ENCODE measurements at places on chromosomes 2 and 18.

DNA sequence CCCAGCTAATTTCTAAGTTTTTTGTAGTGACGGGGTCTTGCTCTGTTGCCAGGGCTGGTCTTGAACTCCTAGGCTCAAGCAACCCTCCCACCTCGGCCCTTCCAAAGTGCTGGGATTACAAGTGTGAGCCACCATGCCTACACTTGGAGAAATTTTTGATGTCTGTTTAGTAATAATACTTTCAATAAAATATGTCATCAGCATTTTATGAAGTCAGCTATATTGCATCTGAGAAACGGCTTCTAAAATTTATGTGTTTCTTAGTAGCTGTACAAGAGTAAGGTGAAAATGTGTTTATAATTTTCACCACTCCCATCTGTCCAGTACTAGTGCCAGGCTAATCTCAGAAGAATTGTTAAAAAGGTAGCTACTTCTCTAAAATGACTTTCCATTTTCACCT, 46.8 kb downstream of the GULP1 start:
- DNase-seq, result no peak

- DNase-seq, result peak; percentile 39
These were observed 112.6 kb downstream of the ZBTB7C start for GRCh38 chr18:48296581-48296980.

- peak; percentile 54 for DNase-seq
These were observed 1.6 kb downstream of the TSHZ1 start for GRCh38 chr18:75211953-75212750.

- no peak for DNase-seq
These were observed 206.2 kb upstream of the SKOR2 start for GRCh38 chr18:47457614-47458013.

- DNase-seq, result no peak
These were observed 177.7 kb upstream of the GULP1 start for GRCh38 chr2:188114014-188114413.

GRCh38 chr2:143968360-143968759, 551.6 kb downstream of the ZEB2 start:
- DNase-seq, result no peak

DNA sequence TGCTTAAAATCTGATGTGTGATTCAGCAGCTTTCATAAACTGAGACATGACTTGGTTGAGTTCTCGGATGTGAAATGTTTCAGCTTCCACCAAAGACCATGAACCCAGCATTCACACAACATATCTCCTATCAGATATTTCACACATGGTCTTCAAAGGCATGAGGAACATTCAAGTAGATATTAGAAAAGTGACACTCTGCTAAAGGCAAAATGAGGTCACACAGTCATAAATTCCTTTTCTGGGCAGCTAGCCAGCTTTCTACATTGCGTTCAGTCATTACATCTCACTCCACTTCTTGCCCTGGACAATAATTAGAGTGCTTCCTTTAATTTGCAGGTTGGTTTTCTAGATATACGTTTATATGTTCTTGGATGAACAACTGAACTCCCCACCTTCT, 96.7 kb downstream of the GAREM1 start:
- no peak for DNase-seq

GRCh38 chr2:26034637-26034992, 731 bp downstream of the RAB10 start:
- no peak for DNase-seq

GRCh38 chr2:40432921-40433483, 18.9 kb downstream of the SLC8A1 start:
- no peak for DNase-seq

DNA sequence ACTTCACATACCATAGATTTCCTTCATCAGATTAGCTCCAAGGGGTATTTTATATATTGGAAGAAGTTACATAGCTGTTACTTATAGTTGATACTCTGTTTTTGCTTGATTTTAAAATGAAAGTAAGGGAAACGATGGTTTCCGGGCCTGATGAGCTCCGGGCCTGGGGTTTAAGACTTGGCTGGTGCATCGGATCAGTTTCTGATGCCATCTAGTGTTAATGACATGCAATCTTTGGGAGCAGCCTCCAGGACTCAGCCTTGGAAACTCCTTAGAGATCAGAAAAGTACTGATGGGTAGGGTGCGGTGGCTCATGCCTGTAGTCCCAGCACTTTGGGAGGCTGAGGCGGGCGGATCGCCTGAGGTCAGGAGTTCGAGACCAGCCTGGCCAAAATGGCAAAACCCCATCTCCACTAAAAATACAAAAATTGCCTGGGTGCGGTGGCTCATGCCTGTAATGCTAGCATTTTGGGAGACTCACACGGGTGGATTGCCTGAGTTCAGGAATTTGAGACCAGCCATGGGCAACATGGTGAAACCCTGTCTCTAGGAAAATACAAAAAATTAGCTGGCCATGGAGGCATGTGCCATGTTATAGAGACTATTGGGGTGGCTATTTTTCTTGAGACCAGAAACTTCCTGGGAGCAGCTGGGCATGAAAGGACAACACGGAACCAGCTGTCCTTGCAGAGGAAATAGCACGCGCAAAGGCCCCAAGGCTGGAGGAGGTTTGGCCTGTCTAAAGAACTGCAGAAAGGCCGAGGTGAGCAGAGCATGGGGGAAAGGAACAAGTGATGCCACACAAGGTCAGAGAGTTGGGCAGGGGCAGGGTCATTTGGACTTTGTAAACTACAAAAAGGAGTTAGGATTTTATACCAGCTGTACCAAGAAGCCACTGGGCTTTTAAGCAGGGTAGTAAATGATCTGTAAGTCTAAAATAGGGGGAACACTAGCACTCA, 46.9 kb upstream of the CNOT11 start:
- peak; percentile 65 for DNase-seq

DNA sequence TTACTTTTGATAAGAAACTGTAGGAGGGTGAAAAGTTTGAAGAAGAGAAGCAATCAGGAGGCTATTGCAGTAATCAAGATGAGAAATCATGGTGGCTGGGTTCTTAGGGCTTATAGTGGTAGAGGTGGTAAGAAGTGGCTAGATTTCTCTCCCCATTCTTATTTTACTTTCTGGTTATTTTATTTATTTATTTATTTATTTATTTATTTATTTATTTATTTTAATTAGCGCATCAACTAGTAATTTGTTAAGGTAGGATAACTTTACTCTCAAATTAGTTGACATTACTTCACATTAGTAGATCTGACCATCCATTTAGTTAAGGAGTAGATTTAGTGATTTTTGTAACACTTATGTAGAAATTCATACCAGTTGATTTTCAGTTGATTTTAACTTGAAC, 77.4 kb downstream of the PIK3C3 start:
- no peak for DNase-seq

DNA sequence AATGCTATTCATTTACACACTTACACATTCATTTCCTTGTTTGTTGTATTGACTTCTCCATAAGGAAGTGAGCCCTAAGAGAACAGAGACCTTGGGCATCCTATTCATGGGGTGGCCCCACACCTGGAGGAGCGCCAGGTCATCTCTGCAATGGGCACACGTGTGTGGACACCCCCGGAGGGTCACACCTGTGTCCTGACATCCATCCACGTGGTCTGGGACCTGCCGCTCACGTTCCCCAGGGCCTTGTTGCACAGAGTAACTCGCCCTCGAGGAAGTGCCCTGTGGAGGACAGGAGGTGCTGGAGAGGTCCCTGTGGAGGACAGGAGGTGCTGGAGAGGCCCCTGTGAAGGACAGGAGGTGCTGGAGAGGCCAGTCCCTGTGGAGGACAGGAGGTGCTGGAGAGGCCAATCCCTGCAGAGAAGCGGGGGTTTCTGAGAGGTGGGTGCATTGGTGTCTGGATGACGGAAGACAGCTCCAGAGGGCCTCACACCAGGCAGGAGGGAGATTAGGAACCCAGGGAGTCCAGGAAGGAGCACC, 73.2 kb upstream of the GPC1 start:
- no peak for DNase-seq

- no peak for DNase-seq
These were observed 9.5 kb downstream of the HK2 start for GRCh38 chr2:74843433-74843832.

GRCh38 chr2:128298286-128298685, 20.4 kb downstream of the HS6ST1 start:
- DNase-seq, result no peak

DNA sequence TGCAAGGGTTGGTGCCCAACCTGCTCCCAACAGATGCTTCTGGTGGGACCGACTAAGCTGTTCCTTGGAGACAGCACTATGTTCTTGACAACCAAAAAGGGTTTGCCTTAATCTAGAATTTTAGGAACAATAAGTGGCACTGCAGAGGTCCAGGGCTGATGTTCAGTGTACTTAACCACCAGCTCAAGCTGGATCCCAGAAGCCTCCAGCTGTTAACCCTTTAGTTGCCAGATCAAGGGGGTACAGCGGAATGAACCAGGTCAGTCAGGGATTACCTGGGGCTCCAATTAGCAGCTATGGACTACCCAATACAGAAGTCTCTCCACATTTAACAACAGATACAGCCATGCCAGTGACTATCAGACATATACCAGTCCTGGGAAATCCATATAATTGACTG, 3.5 kb downstream of the GPR75 start:
- DNase-seq, result no peak

GRCh38 chr18:46891742-46892214, 25.5 kb downstream of the PIAS2 start:
- no peak for DNase-seq

- DNase-seq, result no peak
These were observed 270.3 kb upstream of the PARD3B start for GRCh38 chr2:204274991-204275390.

GRCh38 chr2:197937814-197938213, 133.4 kb downstream of the PLCL1 start:
- no peak for DNase-seq
